Tibial nerve (tissue), 4 donors: ENCODE measurements at places on chromosomes 7 and 10. TPM values are rescaled to one million over a fixed set of nuclear protein-coding genes. Genes with fewer than 3 reads are reported as not detected.

The DOCK1 gene
- total RNA-seq = 76.7 TPM

The POT1 gene
- total RNA-seq = 50.4 TPM

The HTR7 gene
- total RNA-seq = 1.2 TPM

The GRID1 gene
- 10.5 TPM for total RNA-seq

The AGAP4 gene
- total RNA-seq = 17.7 TPM

The PBLD gene
- total RNA-seq = 10.2 TPM

The SH2D4B gene
- not detected for total RNA-seq

The WAC gene
- 131 TPM for total RNA-seq

The MMP21 gene
- total RNA-seq = not detected

The CTAGE8 gene
- total RNA-seq = 1.8 TPM

The GRK5 gene
- total RNA-seq = 43.5 TPM

The MOGAT3 gene
- not detected for total RNA-seq

DNA sequence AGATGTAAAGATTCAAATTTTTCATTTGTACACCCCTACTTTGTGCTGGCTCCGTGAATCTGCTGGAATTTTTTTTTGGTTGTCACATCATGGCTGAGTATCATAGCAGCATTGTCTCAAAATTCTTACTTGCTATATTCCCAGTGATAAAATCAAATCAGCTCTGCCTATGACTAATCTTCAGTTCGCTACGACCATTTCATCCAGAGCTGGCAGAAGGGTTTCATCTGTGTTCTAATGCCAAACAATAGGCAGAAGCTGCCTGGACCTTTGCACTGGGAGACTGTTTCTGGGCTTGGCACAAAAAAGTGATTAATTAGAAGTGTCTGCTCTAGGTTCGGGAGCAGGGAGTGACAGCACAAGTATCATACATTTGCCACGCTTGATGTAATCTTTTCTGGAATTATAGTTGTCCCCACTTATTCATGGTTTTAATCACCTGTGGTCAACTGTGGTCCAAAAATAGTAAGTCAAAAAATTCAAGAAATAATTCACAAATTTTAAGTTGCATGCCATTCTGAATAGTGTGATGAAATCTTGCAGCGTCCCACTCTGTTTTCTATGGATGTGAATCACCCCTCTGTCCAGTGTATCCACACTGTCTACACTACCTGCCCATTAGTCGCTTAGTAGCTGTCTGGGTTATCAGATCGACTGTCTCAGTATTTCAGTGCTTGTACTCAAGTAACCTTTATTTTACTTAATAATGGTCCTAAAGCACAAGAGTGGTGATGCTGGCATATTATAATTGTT is 120.5 kb upstream of the IMMP2L start:
- no peak for DNase-seq

DNA sequence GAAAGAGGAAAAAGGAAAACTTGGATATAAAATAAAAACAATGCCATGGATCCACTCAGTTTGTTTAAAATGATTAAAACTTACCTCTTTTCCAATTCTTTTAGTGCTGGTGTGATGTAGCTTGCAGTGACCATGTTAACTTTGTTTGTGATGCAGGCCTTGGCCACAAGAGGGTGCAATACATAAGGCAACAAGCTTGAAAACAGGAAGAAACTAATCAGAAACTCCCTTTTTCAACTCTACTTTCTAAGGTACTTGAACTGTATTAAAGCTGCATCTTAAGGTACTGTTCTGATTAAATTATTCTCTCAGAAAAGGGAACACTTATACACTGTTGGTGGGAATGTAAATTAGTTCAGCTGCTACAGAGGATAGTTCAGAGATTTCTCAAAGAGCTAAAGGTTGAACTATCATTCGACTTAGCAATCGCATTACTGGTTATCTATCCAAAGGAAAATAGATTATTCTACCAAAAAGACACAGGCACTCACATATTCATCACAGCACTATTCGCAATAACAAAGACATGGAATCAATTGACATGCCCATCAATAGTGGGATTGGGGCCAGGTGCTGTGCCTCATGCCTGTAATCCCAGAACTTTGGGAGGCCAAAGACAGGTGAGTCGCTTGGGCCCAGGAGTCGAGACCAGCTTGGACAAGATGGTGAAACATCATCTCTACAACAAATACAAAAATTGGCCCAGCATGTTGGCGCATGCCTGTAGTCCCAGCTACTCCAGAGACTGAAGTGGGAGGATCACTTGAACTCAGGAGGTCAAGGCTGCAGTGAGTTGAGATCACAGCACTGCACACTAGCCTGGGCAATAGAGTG is 50.9 kb downstream of the AASS start:
- DNase-seq = peak; percentile 89

- no peak for DNase-seq
Measured at GRCh38 chr7:77524731-77525130, 12.4 kb upstream of the PTPN12 start.

DNA sequence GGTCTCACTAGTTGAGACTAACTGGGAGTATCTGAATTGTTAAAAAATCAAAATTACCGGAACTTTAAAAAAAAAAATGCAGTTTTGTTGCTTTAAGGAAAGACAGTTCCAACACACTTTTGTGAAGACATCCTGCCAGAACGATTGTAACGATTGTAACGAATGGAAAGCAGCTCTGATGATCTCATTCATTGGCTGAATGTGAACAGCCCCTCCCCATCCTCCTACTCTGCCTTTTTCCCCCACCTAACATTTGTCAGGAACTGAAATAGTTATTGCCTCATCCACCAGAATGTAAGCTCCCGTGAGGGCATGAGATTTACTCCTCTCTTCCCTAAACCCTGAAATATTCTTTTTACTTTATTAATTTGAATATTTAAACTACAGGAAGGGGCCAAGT is 23.1 kb upstream of the ZC3HAV1L start:
- DNase-seq = no peak

GRCh38 chr7:101969997-101970585 is 152.7 kb downstream of the CUX1 start:
- no peak for DNase-seq

DNA sequence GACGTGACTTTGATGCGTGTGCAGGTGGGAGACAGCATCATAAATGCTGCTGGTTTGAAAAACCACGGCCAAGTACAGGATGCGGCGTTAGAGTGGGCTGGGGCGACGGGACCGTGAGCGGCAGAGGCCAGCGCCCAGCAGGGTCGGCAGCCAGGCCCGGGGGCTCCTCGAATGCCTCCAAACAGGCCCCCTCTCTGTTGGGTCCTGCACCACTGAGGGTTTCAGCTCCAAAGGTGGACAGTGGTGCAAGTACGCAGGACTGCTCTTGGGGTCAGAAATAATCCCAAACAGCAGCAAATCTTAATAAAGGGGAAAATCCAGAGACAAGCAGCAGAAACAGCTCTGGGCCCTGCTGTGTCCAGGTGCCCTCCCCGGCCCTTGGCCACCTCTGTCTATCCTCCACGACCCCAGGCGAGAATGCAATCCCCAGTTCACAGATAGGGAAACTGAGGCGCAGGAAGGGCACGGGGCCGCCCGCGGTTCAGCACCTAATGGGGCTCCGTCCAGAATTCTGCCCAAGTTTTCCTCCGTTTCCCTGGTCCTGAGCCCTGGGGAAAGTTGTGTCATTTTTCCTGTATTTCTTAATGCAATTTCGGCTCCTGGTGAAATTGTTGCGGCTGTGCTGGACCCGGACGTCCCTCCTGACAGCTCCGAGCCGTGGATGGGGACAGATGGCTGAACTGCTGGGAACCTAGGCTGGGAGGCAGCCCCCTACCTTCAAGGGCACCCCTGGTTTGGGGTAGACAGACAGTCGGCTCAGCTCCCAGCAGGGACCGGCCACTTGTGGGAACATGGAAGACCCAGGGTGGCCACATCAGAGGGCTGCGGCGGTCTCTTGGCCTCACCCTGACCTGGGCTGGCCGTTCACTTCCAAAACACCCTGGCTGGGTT is 97.4 kb downstream of the FOXL3 start:
- no peak for DNase-seq

DNA sequence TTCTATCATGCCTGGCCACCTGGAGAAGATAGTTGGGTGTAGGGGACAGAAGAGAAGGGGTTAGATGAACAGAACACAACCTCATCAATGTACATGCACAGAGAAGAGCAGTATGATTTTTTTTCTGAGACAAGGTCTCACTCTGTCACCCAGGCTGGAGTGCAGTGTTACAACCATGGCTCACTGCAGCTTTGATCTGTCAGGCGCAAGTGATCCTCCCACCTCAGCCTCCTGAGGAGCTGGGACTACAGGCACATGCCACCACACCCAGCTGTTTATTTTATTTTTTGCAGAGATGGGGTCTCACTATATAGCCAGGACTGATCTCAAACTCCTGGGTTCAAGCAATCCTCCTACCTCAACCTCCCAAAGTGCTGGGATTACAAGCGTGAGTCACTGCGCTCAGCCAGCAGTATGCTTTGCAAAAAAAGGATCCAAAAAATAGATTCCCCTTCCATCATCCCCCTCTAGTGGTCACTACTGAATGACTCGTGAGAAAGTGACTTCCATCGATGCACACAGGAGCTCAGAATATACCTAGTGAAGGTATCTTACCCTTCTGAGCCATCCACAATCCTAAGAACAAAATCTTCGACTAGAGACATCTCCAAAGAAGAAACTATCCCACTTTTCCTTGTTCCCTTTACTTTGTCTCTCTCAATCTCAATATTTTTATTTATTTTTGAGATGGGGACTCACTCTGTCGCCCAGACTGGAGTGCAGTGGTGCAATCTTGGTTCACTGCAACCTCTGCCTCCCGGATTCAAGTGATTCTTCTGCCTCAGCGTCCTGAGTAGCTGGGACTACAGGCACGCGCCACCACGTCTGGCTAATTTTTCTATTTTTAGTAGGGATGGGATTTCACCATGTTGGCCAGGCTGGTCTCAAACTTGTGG is 21.0 kb downstream of the ZCWPW1 start:
- DNase-seq = peak; percentile 64

GRCh38 chr7:123792547-123792946 is 43.7 kb upstream of the WASL start:
- no peak for DNase-seq

DNA sequence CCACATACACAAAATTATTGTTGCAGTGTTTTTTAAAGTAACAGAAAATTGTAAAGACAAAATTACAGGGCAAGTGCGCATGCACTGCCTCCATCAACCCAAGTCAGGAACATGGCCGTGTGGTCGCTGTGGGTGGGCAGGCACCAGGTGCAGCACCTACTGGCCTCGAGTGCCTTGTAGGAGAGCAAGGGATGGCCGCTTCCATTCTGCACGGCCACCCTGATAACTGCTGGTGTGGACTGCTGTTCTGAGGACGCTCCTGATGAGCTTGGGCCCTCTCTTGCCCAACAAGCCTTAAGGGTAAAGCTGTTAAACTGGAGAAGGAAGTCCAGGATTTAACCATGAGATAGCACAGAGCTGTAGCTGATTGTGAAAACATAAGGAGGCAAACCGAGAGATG is 124.6 kb upstream of the PPP1R9A start:
- DNase-seq = no peak

DNA sequence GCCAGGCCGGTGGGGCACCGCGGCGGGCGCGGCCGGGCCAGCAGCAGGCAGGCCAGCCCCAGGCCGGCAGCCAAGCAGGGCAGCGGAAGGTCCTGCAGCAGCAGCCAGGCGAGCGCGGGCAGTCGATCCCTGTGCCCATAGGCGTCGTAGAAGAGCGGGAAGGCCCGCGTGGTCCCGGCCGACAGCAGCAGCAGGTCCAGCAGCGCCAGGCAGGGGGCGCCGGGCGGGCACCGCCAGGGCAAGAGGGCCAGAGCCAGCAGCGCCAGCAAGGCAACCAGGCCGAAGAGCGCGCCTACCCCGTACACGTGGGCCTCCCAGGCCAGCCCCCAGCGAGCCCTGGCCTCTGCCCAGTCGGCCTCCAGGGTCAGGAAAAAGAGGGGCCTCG is 8.4 kb upstream of the RBM28 start:
- no peak for DNase-seq

- DNase-seq = no peak
Measured at GRCh38 chr7:6147627-6148026, 116.5 kb downstream of the ANKRD61 start.

DNA sequence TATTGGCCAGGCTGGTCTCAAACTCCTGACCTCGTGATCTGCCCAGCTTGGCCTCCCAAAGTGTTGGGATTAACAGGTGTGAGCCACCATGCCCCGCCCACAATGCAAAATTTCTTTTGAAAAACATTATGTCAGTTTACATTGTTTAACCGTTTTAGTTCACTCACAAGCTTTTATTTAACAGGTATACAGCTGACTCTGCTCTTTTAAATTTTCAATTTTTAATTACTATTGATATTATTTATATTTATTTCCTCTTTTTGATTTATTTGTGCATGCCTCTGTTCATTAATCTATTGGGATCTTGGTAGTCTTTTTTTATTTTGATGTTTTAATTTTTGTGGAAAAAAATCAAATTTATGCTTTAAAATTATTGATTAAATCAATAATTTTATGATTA is 16.9 kb downstream of the ZKSCAN5 start:
- no peak for DNase-seq

DNA sequence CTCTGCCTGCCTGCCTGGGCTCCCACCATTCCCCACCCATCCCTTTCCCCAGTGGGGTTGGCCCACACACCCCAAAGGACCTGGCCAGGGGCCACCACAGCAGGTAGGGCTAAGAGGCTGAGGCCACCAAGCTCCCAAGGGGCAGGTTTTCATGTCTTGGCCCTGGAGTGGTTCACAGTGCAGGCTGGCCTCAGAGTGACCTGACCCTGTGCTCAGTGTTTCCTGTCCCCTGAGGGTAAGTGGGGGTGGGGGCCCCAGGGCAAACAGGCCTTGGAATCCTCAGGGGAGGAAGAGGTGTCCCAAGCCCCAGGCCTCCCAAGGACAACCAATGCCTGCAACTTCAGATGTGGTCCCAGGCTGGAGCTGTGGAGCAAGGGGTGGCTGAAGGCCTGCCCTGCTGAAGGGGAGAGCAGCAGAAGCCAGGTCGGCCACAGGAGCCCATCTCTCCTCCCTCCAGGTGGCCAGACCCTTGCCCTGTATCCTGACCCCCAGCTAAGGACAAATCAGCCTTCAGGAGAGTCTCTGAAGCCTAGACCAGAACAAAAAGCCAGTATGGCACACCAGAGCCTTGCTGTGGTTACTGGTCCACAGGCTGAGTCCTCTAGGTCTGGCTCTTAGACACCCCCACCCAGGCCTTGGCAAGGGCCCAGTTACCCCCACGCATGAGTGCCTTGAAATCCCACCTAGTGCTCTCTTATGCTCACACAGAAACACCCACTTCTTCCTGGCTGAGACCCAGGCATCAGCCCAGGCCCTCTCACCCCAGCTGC is 27.6 kb downstream of the POLL start:
- no peak for DNase-seq
